CD4-positive, alpha-beta T cell treated with Interleukin-15 for 4 hours (primary cell): ENCODE measurements at places on chromosomes 12 and 14.

DNA sequence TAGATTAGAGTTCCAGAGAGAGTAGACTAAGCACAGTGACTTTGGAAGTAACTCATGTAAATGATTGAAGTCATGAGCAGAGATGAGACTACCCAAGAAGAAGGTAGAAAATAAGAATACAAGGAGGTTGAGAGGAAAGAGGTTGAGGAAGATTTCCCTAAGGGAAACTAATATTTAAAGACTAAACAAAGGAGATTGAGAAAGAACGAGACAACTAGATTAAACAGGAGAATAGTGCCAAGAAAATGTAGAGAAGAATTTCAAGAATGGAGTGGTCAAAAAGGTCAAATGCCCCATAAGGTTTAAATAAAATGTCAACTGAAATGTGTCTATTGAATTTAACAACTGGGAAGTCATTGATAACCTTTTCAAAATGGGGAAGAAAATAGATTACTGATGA, 59.0 kb downstream of the RPS29 start:
- no peak for DNase-seq

DNA sequence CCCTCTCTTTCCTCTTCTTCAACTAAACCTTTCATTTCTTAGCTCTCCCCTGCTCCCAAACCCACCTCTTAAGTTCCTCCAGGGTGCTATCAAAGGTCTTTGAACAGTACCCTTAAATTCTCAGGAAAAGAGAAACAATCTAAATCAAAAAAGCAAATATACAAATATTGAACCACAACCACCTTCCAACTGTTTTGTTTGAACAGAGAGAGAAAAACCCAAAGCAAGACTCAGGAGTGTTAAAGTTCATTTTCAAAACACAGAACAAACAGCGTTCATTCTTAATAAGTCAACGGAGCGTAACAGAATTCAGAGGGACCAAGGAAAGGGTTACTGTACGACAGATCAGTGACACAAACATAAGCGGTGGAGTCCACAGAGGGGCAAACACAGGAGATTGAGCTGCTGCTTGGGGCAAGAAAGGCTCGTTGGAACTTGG, 73.3 kb downstream of the NDUFA12 start:
- no peak for DNase-seq

GRCh38 chr14:100256339-100256895, 17.5 kb downstream of the YY1 start:
- DNase-seq, result no peak

GRCh38 chr12:6752167-6752920, 597 bp downstream of the MLF2 start:
- no peak for DNase-seq

- DNase-seq, result no peak
Measured at GRCh38 chr12:124109760-124110159, 136.7 kb downstream of the ZNF664 start.

- DNase-seq, result no peak
Measured at GRCh38 chr14:65360144-65360784, 52.3 kb upstream of the FUT8 start.

GRCh38 chr12:106976668-106977067, 10.3 kb downstream of the MTERF2 start:
- DNase-seq, result no peak

GRCh38 chr14:23518709-23519108, 32.9 kb downstream of the ZFHX2 start:
- DNase-seq, result no peak

DNA sequence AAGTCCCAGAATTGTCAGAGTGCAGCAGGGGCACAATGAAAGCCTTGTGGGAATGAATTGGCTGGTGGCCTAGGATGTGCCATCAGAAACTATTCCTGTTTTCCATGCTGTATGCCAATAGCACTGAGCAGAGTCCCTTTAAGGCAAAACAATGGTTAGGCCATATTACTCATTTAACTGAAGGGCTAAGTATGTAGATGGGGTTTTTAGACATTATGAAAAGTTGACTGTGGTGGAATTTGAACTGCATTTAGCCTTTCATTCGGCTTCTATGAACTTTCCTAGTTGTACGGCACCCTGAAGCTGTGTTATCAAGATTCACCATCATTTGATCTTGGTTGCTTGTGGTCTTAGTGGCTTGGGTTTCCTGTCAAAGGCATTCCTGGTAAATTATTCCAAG, 24.8 kb downstream of the IL26 start:
- no peak for DNase-seq

GRCh38 chr12:12294215-12295005, 27.6 kb upstream of the LRP6 start:
- no peak for DNase-seq

GRCh38 chr12:48142818-48143674, 14.3 kb downstream of the ASB8 start:
- no peak for DNase-seq

DNA sequence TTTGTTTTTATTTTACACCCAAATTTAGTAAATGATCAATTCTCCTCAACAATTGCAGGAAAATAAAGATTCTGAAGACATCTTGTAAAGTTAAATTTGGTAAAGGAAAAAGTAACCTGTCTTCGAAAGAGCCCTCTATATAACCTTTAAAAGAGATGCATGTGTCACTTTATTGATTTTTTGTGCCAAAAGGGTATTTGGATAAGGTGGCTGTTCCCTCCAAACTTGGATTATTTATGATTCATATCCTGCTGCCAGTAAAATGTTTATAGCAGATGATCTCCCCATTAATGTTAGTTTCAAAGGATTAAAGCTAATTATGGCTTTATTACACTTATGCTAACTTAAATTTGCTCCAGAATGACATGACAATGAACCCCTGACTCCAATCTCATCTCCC, 98.8 kb downstream of the DUSP6 start:
- no peak for DNase-seq

GRCh38 chr12:50627491-50627890, 122.7 kb downstream of the DIP2B start:
- DNase-seq, result no peak

GRCh38 chr12:583251-583869, 79.9 kb downstream of the NINJ2 start:
- DNase-seq, result no peak

- DNase-seq, result no peak
Measured at GRCh38 chr14:71202881-71203280, 295.6 kb downstream of the PCNX1 start.

GRCh38 chr14:26332966-26333365, 264.9 kb downstream of the NOVA1 start:
- DNase-seq, result no peak

GRCh38 chr12:51023625-51024382, 2.4 kb downstream of the SLC11A2 start:
- no peak for DNase-seq
